ENCODE measurements at places on chromosomes 7 and 10.

- DNase-seq, result peak; percentile 27
These were observed 2.0 kb upstream of the HEPACAM2 start for GRCh38 chr7:93228302-93228701.

DNA sequence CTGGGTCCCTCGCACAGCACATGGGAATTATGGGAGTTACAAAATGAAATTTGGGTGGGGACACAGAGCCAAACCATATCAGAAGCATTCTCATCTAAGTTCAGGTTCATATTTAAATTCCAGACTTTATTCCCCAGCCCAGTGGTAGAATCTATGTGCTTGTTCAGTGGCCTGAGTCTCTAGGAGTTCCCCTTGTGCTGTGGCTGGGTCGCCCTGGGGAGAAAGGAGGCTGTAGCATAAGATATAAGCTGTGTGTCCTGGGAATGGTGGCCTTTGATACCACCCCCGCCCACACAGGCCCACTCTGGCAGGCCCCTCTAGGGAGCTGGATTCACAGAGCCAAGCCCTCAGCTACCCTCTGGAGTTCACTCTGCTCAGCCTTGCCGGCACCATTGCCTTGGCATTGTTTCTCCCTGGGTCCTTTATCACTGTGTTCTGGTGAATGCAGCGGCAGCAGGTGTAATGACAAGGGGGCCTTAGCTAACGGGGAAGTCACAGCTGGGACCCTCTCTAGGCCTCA is 64.2 kb downstream of the MINDY4 start:
- no peak for DNase-seq

DNA sequence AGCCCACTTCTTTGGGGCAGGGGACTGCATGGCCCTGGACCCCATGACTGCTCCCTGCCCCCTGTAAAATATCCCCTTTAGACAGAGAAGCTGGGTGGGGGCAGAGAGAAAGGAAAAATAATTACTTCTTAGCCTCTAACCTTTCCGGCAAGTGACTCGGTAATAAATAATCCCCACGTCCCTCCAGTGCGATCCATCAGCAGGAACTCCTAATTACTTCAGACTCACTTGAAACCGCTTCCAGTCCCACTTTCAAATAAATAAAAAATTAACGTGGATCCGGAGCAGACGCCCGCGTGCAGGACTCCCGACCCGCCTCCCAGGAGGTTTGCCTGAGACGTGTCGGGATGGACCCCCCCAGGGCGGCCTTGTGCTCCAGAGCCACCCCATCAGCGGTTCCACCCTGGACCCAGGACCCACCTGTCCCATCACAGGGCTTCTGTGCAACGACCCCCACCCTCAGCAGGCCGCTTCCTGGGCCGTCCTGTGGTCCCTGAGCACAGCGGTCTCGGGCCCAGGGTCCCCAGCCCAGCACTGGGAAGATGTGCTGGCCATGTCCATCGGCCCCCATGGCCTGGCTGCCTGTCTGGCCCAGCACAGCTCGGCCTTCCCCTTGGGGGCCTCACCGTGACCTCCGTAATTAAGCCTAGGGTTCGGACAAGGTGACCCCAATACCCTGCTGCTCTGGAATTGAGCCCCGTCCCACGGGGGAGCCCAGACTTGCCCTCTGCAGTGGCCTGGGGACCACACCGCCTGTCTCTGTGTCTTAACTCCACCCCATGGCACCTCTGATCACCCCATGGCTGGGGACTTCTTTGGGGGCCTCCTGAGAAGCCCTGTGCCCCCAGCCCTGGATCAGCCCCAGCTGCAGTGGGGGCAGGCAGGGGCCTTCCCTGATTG is 108.0 kb downstream of the UNCX start:
- DNase-seq, result no peak

DNA sequence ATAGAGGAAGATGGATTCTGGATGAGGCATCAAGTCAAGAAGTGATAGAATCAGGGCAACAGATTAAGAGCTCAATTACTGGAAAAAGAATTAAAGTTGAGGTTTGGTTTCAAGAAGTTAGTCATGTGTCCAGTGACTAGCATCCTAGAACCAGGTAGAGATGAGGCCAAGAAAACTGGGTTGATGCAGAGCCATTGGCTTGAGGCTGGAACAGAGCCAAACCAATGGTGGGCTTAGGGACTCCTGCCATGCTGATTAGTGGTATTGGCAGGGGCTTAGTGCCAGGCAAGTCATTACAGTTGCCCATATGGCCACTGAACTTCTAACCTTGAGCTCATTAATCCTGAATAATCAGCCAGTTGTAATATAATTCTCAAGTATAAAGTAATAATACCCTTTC is 18.5 kb downstream of the ZNF277 start:
- DNase-seq, result no peak

DNA sequence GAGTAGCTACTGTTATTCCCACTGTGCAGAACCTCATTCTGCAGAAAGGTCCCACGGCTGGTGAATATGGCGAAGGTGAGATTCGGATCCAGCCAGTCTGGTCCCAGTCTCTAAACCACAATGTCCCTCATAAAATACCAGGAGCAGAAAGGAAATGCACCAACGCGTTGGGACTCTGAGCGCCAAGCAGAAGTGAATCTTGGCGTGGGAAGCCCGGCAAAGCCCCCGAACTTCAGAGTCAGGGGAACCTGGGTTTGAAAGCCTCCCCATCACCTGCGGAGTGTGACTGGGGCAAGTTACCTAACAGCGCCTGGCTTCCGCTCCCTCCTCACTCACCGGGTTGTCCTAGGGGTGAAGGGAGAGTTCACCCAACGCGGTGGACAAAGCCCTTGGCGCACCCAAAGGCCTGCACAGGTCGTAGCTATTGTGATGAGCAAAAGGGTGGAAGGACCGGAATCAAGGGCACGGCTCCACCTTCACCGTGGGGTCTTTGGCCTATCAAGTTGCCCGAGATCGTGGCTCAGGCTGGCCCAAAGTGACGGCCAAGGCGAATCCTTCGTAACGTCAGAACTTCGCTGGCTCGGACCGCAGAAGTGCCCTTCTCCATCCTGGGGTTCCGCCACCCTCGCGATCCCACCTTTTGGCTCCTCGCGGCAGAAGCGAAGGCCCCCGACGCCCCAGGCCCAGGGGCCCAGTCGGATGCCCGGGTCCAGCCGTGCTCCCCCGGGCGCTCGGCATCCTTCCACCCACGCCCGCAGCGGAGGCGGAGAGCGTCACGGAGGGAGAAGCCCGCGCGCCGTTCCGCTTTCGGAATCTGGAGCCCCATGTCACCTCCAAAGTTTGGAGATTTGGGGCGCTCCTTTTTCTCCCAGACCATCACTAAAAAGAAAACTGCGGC is 811 bp downstream of the RGS10 start:
- DNase-seq, result no peak

DNA sequence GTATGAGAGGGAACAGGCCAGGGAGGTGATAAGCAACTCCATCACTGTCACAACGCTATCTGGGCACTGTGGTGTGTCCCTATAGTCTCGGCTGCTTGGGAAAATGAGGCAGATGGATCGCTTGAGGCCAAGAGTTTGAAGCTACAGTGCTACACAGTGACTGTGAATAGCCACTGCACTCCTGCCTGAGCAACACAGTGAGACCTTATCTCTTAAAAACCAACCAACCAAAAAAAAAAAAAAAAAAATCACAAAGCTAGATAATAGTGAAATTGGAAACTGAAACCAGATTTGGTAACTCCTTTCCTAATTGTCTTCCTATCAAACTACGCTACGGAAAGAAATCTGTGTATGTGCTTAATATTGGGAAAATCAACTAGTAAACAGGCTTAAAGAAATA is 14.1 kb downstream of the MICU1 start:
- no peak for DNase-seq

DNA sequence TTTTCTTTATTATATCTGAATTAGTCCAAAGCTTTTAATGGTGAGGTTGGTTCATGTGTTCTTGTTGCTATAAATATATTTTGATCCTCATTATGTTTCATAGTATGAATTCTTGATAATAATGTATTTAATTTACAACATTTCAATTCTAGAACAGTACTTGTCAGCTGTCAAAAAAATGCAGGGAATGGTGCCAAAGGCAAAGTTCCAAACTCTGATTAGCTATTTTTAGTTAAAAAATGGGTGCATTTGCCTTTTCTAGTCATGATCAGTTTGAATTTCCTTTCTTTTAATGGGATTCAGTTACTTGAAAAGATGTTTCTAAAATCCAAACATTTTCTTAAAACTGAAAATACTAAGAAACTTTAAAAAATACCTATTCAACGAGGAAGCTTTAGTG is 49.6 kb downstream of the ANKIB1 start:
- DNase-seq, result no peak

DNA sequence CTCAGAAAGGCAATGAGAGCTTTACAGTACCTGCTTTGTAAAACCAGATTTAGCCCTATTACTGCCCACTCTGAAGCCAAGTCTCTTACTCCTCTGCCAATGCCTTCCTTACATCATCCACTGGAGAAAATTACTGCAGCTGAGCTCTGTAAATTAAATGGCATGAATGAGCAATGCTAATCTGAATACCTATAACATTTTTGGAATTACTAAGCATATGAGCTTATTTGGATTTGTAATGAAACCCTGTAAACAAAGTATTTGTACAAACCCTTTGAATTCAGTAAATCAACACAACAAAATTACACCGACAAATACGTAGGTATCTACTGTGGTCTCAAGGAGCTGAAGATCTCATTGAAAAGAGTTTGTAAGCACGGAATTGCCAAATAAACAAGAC is 12.1 kb upstream of the CCNY start:
- no peak for DNase-seq

DNA sequence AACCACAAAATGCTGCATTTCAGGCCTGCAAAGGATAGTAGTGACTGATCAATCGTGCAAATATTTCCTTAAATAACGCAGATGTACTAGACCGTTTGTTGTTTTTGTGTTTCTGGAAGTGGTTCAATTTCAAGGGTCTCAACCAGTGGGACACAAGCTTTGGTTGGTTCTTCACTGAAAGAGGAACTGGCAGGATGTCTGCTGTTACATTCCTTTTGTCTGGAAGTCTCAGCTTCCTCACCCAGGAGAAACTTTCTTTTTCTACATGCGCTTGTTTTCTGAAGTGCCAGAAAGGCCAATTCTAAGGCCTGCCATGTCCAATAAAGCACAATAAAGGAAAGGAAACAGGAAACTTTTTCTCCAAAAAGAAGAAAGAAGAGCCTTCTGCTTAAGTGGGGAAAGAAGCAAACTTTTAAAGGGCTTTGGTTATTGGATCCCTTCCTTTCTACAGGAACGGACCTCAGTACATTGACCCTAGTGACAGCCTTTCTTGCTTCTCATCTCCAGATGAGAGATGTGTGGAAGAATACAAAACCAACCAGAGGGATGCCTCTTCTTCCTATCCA is 4.1 kb downstream of the DKK1 start:
- DNase-seq, result no peak
